T47D (cell line): ENCODE measurements at places on chromosomes 3 and 15.

DNA sequence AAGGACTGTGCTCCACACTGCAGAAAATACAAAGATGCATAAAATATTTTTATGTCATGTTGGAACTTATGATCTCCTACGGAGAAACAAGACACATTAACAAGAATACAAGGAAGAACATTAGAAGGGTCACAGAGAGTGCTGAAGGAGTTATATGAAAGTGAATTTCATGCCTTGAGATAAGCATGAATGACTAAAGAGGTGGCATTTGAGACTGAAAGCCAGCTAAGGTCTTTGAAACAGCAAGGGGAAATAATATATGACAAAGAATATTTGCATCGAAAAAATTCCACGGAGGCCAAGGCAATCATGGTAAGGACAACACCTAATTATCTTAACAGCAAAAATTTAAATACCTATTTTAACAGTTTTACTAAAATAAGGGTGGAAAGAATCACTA, 12.5 kb downstream of the GSK3B start:
- no peak for DNase-seq

GRCh38 chr15:90435652-90436337, 47.8 kb downstream of the IQGAP1 start:
- no peak for DNase-seq

GRCh38 chr15:101182215-101182614, 69.6 kb downstream of the CHSY1 start:
- DNase-seq, result no peak

- no peak for DNase-seq
Measured at GRCh38 chr3:110856916-110857315, 214.7 kb upstream of the NECTIN3 start.

DNA sequence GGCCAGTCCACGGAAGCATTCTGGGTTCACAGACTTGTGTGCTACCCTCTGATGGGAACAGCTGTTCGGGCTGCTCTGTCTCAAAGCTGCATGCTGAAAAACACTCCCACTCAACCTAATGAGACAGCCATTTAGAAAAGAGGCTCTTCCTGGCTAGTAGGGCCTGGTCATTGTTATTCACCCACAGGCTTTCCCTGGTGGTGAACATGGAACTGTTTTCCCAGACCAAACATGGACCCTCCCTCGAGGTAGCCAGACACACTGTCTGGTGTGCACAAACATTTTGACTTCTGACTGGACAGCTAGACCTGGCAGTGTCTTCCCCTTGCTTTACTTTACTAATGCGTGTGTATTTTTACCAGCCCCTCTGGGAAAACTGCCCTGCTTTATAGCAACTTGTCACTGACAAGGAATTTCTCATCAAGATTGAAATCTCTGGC, 39.0 kb downstream of the MECOM start:
- DNase-seq, result peak; percentile 41

GRCh38 chr3:48885753-48886152, 12.9 kb downstream of the SLC25A20 start:
- DNase-seq, result no peak
